ENCODE measurements at places on chromosomes 7 and 10.

GRCh38 chr10:36462194-36462593, 663.2 kb upstream of the ANKRD30A start:
- no peak for DNase-seq

- no peak for DNase-seq
Measured at GRCh38 chr10:21097926-21098355, 200.8 kb upstream of the NEBL start.

DNA sequence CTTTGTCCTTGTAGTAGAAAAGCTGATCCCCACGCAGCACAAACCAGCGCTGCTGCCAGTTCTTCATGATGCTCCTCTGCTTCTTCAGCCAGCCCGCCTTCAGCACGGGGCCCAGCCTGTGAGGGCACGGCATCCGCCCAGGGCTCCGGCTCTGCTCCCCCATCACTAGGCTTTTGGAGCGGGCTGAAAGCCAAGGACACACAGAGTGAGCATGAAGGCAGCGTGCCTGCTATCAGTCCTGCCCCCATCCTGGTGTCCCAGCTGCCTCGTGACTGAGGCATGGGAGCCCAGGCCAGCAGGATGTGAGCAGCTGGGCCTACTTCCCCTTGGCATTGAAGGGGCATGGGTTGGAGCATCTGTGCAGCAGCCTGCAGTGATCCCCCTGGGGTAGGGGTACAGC, 21.9 kb downstream of the ARHGAP22 start:
- DNase-seq = no peak

- DNase-seq = peak; percentile 92
Measured at GRCh38 chr7:108246227-108246837, 116.2 kb upstream of the LAMB4 start.

- DNase-seq = no peak
Measured at GRCh38 chr10:72375173-72375572, 20.5 kb upstream of the DNAJB12 start.

DNA sequence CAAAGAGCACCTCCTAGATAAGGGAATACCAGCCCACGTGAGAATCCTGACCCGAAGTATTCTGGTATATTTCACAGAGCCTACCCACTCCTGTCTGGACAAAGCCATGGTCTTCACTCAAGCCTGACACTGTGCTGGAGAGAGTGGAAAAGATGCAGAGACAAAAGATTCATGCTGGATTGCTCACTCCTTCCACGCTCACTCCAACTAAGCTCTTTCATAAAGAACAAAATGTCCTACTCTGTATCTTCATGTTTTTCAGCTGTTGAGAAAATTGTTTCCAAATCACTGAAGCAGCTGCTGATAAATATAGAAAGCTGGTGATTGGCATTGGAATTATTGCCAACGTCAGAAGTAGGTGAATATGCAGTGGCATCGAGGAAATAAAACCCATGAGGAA, 106.0 kb downstream of the ABLIM1 start:
- no peak for DNase-seq

- no peak for DNase-seq
Measured at GRCh38 chr10:81280497-81281479, 594.2 kb upstream of the NRG3 start.

DNA sequence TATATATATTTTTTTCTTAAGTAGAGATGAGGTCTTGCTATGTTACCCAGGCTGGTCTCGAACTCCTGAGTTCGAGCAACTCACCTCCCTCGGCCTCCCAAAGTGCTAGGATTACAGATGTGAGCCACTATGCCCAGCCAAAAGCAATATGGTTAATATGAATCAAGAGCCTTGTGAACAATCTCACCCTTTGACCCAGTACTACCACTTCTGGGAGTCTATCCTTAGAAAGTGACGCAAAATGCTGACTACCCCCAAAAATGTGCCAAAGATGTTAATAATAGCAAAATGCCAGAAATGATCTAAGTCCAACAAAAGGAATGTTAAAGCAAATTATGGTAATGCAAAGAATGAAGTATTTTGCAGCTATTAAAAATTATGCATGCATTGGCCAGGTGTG, 44.3 kb downstream of the HOXA1 start:
- DNase-seq = no peak

DNA sequence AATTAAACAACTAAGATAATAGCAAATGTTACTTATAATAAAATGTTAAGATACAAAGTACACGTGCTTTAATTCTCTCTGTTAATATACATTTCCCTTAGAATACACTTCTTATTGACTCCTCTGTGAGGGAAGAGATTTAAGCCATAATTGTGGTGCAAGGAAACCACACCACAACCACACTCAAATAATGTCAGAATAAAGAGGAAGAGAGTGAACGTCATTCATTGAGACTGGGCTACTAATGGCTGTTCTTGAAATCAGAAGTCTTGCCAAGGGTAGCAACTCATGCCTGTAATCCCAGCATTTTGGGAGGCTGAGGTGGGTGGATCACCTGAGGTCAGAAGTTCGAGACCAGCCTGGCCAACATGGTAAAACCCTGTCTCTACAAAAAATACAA, 10.0 kb downstream of the FAM171A1 start:
- DNase-seq = no peak

GRCh38 chr7:107167483-107168232, 1.1 kb upstream of the HBP1 start:
- peak; percentile 87 for DNase-seq

DNA sequence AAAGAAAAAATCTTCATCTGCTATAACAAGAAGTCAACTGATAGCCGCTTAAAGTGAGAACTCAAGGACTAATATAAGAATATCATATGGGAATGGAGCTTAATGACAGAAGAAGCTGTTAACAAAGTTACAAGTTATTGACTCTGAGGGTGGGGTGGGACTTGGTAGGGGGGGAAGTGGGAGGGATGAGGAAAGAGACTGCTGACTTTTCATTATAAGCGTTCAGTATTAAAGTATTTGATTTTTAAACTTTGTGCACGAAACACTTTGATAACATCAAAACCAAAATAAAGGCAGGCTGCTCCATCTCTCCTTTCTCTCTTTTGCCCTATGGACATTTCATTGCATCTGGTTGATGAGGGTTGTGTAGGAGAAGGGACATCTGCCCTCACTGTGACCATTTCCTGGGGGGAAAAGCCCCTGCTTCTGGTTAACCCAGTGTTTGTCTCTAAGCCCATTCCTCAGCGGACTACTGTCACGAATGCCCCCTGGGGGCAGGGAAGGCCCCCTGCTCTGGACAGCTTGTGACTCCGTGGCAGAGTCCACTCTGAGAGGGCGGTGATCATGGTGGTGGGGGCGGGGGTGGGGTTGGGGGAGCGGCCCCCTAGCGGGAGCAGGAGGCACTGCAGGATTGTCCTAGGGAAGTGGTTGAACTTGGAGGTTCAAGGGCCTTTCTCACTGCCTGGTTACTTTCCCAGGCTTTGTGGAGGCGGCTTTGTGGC, 17.4 kb downstream of the SLC13A4 start:
- no peak for DNase-seq

- DNase-seq = no peak
Measured at GRCh38 chr7:41882745-41883420, 180.0 kb upstream of the INHBA start.

DNA sequence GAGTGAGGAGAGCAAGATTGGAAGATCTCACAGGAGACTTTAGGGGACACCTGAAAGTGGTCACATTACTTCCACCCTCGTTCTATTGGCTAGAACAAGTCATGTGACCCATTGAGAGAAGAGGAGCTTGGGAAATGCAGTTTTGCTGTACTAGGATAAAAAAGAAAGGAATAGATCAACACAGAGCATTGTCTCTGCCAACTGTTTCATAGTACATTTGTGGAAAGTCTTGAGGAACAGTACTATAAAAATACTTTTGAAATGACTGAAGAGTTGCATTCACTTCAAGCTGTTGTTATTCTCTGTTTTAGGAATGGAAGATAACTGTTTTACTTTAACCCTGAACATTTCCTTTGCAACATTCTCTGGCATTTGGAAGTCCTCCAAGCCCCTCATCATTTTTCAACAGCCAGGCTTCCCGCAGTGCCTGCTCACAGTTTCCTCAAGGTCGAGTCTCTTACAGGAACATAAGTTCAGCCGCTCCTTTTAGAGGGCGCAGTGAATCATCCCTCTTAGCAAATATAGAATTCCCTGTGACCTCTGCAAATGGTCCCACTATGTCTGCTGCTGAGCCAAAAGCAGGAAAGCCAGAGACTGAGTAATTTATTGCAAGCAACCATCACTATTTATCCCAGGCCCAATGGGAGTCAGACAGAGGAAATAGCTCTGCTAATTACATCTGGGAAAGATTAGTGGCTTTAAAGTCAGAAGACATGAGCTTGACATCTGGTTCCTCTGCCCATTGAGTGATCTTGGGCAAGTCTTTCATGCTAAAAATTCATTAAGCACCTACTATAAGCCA, 40.7 kb downstream of the MRPL32 start:
- DNase-seq = peak; percentile 100

GRCh38 chr7:137489880-137490279, 146.3 kb upstream of the PTN start:
- DNase-seq = no peak

GRCh38 chr10:124831116-124831515, 29.5 kb downstream of the ABRAXAS2 start:
- DNase-seq = no peak

- no peak for DNase-seq
Measured at GRCh38 chr7:34067005-34067778, 161.9 kb downstream of the BMPER start.

- no peak for DNase-seq
Measured at GRCh38 chr7:159031135-159031701, 113.4 kb downstream of the VIPR2 start.

DNA sequence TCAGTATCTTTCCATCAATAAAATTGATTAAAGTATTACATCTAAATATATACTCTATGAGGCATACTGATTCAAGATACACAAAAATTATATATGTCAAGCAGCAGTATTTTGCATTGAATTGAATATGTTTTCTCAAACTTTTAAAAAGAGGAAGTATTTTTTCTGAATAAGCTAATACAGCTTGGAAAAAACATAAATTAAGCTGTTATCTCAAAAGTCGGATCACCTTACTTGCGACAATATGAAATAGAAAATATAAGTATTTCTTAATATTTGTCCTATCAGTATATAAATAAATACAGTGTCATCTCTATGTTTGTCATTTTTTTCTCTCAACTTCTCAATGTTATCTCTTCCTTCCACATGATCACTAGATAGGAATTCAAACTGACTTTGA, 139.3 kb downstream of the MBL2 start:
- DNase-seq = no peak

- no peak for DNase-seq
Measured at GRCh38 chr7:149621776-149622175, 124.2 kb upstream of the ZNF746 start.

DNA sequence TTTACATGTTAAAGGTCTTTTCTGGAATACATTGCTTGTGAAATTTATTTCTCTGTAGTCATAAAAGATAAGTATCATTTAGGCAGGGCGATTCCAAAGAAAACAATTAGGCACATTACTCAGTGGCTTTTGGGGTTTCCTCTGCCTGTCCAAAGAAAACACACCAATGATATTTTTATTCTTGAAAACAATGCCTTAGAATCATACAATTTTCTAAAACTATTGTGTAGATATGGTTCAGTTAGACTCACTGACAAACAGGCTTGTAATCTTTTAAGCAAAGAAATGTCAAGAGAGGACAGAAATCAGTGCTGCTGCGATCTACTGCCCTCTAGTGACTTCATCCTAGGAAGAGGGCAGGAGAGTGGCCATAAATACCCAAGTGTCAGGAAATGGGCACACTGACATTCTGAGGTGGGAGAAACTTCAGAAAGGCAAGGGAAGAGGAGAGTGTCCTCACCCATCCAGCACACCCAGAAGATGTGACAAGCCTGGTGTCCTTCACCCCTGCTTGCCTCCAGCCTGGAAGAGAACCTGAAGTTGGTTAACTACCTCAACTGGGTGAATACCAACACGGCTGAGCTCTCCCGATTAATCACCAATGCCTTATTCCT, 120.5 kb downstream of the GALNT11 start:
- DNase-seq = peak; percentile 73

DNA sequence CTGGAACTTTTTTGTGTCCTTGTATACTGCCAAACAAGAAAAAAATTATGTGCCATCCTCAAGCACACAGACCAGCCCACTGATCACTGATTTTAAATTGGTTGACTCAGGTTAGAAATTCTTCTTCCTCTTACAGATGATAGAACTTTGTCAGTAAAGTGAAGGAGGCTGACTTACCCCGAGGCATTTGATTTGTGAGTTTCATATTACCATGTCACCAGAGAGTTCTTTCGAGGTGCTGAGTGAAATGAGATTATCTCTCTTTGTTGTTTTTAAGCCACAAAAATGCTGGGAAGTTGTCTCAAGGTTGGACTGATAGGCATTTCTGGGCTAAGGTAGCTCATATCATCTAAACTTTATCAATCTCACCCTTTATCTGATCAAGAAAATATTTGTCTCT, 78.8 kb upstream of the FAM180A start:
- DNase-seq = no peak

GRCh38 chr7:3069771-3070449, 26.2 kb upstream of the CARD11 start:
- DNase-seq = no peak

DNA sequence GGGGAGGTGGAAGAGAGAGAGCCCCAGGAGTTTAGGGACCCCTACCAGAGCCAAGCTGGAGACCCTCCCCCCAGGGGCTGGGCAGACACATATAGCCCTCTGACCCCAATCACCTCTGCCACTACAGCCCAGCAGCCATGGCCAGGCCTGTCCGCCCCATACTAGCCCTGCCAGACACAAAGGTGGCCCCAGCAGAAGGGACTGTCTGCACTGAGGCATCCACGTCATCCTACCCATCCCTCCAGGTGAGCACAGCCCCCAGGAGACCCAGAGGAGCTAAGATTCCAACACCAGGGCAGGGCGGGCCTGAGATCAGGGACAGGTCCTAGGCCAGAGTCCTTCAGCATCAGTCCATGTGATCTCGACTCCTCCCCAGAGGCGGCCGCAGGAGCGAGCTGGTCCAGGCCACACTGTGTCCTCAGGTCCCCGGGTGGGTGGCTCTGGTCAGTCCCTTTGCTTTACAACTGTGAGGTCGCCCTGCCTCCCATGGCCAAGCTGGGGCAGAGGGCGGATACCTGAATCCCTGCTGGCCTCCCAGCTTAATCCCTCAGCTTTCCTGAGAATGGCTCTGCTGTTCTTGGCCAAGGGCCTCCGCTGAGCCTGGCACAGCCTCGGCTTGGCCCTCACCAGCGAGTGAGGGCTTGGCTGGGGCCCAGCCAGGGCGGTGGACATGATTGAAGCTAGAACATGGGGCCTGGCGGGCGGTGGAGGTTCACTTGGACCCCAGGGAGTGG, 14.3 kb upstream of the ELN start:
- no peak for DNase-seq

- peak; percentile 60 for DNase-seq
Measured at GRCh38 chr7:30142710-30143109, 7.9 kb downstream of the MTURN start.

DNA sequence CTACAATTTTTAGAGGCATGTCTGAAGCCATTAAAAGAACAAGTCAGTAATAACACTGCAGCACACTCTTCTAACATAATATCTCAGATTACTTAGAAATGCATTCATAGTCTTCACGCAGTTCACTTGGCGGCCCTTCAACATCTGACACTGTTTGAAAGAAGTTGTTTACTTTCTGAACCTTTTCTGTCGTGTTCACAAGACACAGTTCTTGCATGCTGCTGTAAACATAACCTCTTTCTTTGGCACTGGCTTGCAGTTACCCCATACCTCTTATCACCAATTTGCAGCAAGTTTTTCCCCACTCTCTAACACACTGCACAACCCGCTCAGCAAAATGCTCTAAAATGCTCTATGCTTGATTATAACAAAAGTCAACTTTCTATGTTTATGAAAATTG, 12.0 kb downstream of the PIP4K2A start:
- DNase-seq = no peak

Data from fibroblast of skin of right biceps (primary cell).